Cardiac muscle cell (in vitro differentiated cells and primary cell): ENCODE measurements at places on chromosomes 1 and 21. TPM values are rescaled to one million over a fixed set of nuclear protein-coding genes. Genes with fewer than 3 reads are reported as not detected.

LRRC38 gene
- not detected in 2 replicates for total RNA-seq

SPRR1B gene
- total RNA-seq: not detected in 2 replicates

LCE2B gene
- not detected in 2 replicates for total RNA-seq

GRCh38 chr1:189693140-189693539 lies 784.5 kb downstream of the BRINP3 start:
- no peak for DNase-seq
- no peak overlapping the region for H3K27ac ChIP-seq
- no peaks in the 10 kb centered on the region for H3K36me3 ChIP-seq
- no peaks in the 10 kb centered on the region for H3K4me1 ChIP-seq

DNA sequence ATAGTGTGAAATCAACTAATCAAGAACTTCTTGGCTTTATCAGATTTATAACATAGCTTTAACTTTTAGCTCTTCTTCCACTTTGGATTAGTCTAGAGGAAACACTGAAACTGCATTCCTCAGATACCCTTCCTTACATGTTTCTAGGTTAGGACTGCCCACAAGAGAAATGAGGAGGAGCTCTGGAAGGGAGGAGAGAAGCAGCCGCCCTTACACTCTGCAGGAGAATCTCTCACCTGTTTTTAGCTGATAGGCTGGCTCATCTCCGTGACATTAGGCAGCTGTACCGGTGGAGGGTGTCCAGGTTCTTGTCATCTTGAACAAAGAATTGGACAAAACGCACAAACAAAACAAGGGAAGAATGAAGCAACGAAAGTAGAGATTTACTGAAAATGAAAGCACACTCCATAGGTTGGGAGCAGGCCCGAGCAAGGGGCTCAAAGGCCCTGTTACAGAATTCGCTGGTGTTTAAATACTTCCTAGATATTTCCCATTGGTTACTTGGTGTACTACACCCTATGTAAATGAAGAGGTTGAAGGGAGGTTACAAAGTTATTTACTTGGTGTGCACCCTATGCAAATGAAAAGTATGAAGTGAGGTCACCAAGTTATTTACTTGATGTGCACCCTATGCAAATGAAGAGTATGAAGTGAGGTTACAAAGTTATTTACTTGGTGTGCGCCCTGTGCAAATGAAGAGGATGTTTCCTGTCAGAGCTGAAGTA lies 524.9 kb upstream of the CHRM3 start:
- no peak overlapping the region for H3K27ac ChIP-seq
- no peaks in the 10 kb centered on the region for H3K4me1 ChIP-seq

GRCh38 chr1:58885998-58886397 lies 102.2 kb upstream of the JUN start:
- DNase-seq: peak; percentile 42
- peaks cover 26% of the 10 kb centered on the region for H3K4me1 ChIP-seq
- no peaks in the 10 kb centered on the region for H3K27me3 ChIP-seq
- H3K4me3 ChIP-seq: no peak overlapping the region
- peak overlapping the region; percentile 74 for H3K27ac ChIP-seq
- no peaks in the 10 kb centered on the region for H3K36me3 ChIP-seq
